ENCODE measurements at places on chromosomes 4 and X. TPM values are rescaled to one million over a fixed set of nuclear protein-coding genes. Genes with fewer than 3 reads are reported as not detected.

The TLR10 gene
- 0.17 TPM for total RNA-seq

The SH3D19 gene
- total RNA-seq: not detected

DNA sequence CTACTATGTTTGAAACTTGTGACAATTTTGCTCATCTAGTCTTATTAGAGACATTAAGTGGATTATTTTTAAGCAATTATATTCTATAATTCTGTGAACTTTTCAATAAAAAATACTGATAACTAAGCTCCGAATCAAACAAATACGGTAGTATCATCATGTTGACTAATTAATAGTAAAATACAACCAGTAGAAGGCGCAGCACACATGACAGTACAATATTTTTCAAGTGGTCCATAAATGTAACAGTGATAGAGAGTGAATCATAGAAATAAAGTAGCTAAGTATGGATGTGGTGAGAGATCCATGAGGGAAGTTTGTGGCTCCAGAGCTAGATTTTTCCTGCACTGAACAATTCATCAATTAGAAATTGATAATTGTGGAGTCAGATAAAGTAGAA, 666.2 kb downstream of the KCTD8 start:
- DNase-seq: no peak

DNA sequence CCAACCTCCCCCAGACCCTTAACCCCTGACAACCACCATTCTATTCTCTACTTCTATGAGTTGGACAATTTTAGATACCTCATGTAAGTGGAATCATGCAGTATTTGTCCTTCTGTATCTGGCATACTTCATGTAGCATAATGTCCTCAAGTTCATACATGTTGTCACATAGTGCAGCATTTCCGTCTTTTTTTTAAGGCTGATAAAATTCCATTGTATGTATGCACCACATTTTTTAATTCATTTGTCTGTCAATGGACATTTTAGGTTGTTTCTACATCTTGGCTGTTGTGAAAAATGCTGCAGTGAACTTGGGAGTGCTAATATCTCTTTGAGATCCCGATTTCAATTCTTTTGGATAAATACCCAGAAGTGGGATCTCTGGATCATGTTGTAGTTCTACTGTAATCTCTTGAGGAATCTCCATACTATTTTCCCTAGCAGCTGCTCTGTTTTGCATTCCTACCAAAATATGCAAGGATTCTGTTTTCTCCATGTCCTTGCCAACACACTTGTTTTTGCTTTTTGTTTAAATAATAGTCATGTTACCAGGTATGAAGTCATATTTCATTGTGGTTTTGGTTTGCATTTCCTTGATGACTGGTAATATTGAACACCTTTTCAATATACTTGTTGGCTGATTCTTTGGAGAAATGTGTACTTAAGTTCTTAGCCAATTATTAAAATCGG, 48.8 kb upstream of the ADAD1 start:
- DNase-seq: no peak

DNA sequence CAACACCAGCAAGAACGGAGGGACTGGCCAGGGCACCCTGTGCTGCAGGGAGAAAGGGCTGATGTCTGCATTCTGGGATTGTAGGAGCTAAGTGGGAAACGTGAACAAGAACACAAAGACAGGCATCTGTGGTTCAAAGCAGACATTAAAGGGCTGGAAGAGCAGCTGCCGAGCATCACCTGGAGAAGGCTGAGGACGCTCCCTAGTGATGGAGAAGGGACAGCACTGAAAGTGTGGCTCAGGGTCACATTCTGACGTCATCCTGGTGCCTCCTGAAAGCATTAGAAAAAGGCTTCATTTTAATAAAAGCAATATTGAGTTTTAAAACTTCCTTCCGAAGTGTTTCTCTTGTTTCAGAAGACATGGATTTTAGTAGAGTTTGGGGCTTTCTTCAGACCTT, 62.3 kb downstream of the CLDN22 start:
- DNase-seq: no peak

GRCh38 chr4:169626331-169627282, 6.2 kb downstream of the CLCN3 start:
- DNase-seq: peak; percentile 42

Measured in activated naive CD4-positive, alpha-beta T cell treated with anti-CD3 and anti-CD28 coated beads for 36 hours (primary cell).